ENCODE measurements at places on chromosomes 6 and 20.

- DNase-seq, result no peak
These were observed 39.3 kb upstream of the SAMD3 start for GRCh38 chr6:130262008-130262407.

- no peak for DNase-seq
These were observed 334.0 kb upstream of the NT5E start for GRCh38 chr6:85115876-85116275.

- no peak for DNase-seq
These were observed 256.2 kb downstream of the EPHA7 start for GRCh38 chr6:93163146-93163545.

DNA sequence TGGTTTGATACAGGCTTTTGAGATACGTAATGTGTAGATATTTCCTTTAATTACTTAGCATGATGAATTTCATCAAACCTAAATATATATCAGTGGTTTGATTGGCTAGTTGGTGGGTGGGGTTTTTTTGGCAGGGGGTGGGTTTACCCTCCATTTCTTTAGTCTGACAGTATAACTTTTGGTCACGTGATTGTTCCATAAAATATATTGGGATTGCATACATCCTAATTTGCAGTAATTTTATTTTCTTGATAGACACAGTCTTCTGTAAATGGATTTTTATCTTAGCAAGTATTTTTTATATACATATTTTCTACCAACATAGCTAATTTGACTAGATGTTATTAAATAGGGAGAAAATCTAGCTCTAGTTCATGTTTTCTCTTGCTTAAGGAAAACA lies 177.4 kb upstream of the QKI start:
- no peak for DNase-seq

GRCh38 chr6:129890164-129890563 lies 29.0 kb upstream of the TMEM244 start:
- DNase-seq, result no peak

DNA sequence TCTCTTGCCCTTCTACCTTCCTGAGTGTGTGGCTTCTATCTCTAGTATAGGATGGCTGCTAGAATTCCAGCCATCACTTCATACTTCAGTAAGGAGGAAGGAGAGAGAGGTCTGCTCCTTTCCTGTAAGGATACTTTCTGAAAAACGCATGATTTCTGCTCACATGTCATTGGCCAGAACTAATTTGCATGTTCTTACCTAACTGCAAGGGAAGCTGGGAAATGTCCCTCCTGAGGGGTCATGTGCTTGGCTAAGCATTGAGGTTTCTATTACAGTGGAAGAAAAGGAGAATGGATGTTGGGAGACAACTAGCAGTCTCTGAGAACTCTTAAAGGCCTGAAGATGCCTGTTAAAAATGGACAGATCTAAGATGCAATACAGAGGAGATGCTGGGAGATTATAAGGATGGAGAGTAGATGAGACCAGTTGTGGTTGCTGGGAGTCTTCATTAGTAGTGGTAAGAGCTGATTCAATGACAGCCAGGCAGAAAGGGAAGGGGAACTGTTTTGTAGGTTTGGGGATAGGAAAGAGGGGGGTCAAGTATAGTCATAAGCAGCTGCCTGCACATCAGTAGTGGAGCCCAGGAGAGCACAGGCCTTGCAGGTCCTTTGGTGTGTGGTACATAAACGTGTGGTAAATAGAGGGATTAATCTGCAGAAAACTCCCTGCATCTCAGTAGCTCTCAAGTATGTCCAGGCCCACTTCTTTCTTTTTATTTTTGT lies 20.2 kb downstream of the CDS2 start:
- no peak for DNase-seq

DNA sequence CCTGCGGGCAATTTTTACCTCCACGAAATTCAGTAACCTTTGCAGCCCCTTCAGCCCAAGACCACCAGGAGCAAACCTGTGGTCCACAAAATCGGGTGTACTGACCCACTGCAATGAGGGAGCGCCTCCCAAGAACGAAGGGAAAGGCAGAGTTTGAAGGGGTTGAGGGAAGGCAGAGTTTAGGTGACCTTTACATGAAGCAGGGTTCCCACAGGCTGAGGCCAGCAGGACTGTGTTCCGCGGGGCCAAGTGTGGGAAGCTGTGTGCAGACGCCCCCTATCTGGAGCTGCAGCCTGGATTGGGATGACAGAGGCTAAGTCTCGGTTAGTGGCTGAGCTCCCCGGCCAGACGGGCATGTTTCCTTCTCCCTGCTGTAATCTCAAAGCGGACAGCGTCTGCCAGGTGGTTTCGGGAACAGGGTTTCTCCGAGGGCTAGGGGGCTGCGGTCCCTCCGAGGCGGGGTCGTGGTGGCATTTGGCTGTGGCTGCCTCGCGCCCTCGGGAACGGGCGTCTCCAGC lies 826 bp upstream of the PYGB start:
- DNase-seq, result no peak

GRCh38 chr20:24131281-24131680 lies 142.7 kb upstream of the GGTLC1 start:
- DNase-seq, result no peak

DNA sequence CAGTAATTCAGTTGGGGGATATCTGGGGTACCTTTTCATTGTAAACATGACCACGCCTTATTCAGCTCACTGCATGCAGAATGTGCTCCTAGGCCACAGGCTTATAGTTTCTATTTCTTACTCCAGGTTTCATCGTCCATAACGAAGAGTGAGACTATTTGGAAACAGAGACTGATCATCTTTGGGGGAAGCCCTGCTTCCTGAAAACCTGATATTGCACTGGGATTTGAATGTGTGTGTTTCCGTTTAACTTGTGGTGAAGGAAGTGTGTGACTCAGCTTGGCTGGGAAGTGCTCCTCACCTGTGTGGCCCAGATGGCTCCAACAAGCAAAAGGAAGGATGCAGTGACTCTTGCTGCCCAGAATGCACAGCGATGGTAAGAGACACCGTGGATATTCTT lies 19.6 kb upstream of the LTV1 start:
- DNase-seq, result no peak

- no peak for DNase-seq
These were observed 21.9 kb downstream of the SLC13A3 start for GRCh38 chr20:46629341-46629740.

GRCh38 chr6:32980488-32981038 lies 12.2 kb downstream of the BRD2 start:
- no peak for DNase-seq

GRCh38 chr6:11333132-11333849 lies 100.8 kb upstream of the NEDD9 start:
- no peak for DNase-seq

DNA sequence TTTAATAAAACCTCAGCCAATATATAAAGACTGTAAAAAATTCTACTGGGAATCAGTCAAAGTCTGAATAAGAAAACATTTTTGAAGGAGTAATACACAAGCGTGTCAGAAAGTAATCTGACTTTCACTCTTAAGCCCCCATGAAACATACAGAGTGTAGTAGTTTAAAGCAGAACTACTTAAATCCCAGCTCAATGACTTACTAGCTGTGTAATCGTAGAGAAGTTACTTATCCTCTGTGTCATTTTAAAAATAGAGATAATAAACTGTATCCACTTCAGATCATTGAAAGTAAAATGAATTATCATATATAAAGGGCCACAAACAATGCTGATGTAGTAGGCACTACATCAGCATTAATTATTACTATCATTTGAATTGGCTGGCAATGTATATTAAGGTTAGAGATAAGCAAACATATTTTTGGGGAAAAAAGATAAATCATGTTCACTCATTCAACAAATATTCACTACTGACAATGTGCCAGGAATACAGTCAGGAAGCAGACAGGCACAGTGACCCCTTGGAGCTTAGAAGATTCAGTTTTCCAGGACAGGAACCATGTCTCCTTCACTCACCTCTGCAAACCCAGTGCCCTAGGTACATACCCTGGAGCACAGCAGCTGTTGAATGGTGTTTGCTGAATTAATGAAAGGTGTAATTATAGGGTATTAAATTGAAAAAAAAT lies 14.4 kb downstream of the REPS1 start:
- DNase-seq, result no peak

All from GM06990 (cell line).